Dorsolateral prefrontal cortex (tissue), 122 donors: ENCODE measurements at places on chromosomes 2 and 18. TPM values are rescaled to one million over a fixed set of nuclear protein-coding genes. Genes with fewer than 3 reads are reported as not detected.

The ARHGAP28 gene
- total RNA-seq, result 2.8 TPM

DNA sequence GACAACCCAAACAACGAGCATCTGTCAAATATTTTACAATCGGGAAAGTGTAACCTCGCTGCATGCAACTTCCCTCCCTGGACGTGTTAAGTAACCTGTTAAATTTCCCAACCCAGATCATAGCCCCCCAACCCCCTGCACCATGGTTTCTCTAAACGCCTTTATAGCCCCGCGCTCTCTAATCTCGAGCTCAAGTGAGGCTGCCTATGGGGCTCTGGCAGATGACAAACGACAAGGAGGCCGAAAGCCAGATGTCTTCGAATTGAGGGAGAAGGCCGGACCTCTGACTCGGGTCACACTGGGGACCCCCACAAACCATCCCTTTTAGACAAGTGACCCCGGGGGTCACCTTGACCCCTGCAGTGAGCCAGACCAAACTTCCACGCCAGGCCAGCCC lies 526 bp downstream of the COX7A2L start:
- no peak for DNase-seq

DNA sequence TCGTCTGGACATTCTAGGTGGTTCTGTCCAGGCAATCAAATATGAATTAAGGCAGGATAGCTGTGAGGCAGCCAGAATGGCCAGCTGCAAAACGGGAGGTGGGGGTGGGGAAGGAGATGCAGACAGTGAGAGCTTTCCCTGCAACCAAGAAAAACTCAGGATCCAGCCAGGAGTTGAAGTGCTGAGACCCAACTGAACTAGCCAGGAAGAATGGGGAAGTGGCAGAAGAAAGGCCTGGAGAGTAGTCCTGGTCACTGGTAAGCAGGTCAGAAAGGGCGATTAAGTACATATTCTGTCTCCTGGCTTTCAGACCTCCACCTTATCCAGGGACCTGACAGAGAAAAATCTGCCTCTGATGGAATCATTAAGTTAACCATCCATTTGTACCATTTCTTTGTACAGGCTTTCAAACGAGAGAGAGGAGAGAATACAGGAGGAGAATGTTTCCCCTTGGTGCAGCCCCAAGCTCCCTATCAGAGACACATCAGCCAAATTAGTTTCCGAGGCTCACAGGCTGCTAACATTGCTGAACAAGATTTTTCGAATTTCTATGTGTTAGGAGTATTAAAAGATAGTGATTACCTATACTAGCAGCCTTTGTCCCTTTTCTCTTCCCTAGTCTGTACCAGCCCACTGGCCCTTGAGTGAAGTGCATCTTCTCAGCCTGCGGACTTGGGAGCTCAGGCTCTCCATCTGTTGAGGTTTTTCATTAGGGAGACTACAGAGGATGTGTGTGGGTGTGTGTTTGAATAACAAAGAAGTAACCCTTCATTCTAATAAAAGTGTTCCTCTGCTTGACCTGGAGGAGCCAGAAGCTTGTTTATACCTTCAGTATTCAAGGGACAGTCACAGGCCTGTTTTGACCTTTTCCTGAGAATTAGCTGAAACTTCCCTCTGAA lies 12.5 kb upstream of the HOXD1 start:
- no peak for DNase-seq

DNA sequence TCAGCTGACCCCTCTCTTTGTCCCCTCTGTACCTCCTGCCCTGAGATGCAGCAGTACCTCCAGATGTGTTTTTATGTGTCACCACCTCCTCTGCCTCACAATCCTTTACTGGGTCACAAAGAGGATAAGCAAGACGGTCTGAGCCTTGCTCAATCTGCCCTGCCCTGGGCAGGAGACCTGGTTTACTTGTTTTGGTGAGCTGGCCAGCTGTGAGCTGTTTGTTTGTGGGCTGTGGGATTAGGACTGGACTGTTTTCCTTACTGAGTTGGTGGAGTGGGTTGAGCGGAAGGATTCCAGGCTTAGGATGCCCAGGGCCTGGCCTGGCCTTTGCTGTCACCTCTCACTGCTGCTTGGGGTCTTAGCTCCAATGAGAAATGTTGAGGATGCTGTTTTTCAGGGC lies 299.5 kb downstream of the SRBD1 start:
- no peak for DNase-seq

The GALNT5 gene
- total RNA-seq, result not detected

The POTEC gene
- total RNA-seq, result not detected

- DNase-seq, result no peak
These were observed 187.7 kb upstream of the ID2 start for GRCh38 chr2:8494151-8494550.

DNA sequence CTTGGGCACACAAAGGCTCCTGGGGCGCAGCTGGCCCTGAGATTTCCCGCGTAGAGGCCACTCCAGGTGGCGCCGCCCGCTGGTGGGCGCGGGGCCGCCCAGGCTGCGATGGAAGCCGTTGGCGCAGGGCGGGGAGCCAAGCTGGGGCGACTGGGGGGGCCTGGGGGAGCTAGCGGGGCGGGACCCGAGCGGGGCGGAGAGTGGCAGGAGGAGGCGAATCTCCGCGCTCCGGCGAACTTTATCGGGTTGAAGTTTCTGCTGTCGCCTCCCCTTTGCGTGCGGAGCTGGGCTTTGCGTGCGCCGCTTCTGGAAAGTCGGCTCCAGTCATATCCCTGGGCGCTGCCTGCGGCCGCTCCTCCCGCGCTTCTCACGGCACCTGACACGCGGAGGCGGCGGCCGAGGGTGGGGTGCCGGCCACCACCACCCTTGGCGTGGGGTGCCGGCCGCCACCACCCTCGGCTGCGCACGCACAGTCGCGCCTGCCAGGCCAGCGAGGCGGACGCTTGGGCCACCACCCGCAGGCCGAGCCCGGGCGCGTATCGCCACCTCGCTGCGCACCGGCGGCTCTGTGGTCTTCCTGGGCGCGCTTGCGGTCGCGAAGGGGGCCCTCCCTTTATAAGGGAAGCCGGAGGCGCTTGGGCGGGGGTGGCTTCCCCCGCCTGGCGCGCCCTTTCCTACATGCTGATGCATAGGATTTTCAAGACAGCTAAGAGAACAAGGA lies 919 bp upstream of the CYP1B1 start:
- DNase-seq, result no peak

The ANKRD53 gene
- not detected for total RNA-seq

GRCh38 chr2:134410831-134411231 lies 157.0 kb downstream of the MGAT5 start:
- no peak for DNase-seq

- no peak for DNase-seq
These were observed 19.9 kb downstream of the WDSUB1 start for GRCh38 chr2:159266554-159266953.

The GREB1L gene
- 5.7 TPM for total RNA-seq
